Thymus (tissue), 14 donors: ENCODE measurements at places on chromosomes 2 and 18.

GRCh38 chr2:120748741-120749140 lies 13.1 kb downstream of the GLI2 start:
- no peak for DNase-seq

GRCh38 chr2:11466307-11467128 lies 557 bp upstream of the E2F6 start:
- DNase-seq = no peak

DNA sequence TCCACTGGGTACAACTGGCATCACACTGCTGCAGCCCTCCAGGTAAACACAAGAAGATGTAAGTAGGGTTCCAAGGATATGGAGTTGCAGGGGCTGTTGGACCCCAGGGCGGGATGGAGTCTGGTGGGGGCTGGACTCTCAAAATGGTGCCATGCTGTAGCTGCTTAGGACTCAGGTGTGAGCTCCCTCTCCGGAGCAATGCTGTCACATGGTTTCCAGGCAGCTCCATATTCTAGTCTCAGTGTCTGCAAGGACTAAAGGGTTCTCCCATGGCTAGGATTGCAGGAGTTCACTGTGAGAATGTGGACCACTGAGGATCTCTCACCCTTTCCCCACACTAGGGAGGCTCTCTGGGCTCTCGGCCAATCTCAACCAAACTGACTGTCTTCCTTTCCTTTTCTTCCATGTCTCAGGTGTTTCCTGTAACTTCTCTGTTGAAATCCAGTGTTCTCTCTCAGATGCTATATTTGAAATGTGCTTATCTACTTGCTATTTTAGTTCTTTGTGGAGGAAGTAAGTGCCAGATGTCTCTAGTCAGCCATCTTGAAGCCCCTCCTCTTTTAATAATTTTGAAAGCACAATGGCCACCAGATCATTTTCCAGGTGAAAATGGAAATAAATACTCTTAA lies 57.6 kb downstream of the CCNT2 start:
- DNase-seq = no peak

DNA sequence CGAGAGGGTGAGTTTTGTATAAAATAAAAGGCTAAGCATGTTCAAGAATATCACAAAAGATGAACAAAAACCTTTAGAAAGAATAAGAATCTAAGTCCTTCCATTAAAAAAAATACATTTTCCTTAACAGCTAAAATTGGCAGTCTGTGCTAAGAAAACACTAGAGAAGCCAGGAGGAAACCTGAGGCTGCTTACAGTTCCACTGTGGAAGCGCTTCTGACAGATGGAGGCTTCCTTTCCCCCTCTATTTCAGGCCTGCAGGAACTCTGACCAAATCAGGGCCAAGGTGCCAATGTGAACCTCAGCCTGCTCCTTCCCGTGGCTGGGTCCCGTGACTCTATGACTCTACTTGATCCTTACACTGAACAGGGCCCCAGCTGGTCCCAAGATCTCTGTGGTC lies 108.1 kb upstream of the ARHGAP28 start:
- DNase-seq = no peak

DNA sequence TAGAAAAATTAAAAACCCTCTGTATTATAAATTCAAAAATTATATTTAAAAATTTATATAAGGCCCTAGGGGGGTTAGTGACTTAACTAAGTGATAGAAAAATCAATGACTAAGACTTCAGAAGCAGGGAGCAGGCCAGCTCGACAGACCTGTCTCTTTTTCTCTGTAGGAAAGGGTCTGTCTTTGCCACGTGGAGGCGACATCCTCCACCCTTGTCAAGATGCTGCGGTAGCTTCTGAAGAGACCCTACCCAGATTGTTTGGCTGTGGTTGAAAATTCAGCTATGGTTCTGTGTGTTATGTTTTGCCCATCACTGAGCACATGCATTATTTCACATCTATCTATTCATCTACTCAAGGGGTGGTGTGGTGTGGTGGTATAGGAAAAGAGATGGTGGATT lies 8.2 kb upstream of the SLC4A3 start:
- DNase-seq = no peak
